ENCODE measurements at places on chromosomes 7 and 10.

- DNase-seq, result no peak
These were observed 32.5 kb downstream of the MXI1 start for GRCh38 chr10:110239892-110240291.

DNA sequence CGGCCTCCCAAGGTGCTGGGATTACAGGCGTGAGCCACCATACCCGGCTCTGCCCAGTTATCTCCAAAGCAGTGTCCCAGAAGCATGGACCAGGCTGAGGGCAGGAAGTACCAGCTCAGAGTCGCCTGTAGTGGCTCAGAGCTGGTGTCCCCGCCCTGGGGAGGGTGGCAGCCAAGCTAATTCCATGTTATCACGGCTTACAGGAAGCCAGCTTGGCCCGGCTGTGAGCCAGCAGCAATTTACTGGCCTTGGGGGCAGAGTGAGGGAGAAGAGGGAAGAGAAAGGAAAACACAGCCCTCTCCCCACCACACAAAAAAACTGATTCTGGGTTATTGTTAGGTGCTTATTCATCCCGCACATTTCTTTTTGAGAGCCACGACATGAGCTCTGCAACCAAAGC lies 88.1 kb downstream of the HIP1 start:
- DNase-seq, result no peak

GRCh38 chr10:16987206-16987621 lies 142.4 kb downstream of the CUBN start:
- DNase-seq, result no peak

DNA sequence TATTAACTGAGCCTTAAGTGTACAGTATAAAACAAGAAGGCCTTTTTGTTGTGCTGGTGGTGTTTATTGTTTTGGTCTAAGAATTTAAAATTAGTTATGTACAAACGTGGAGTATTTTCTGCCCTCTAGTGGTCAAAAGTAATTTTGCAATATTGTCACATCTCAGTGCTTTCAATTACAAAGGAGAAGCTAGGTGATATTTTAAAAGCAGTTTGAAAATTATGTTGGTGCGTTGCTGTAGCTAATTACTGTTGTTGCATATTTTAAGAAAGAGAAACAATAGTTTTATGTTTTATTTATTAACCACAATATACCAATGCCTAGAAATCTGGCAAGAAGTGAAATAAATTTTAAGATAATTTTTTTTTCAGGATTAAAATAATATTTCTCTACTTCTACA lies 11.4 kb downstream of the NPVF start:
- DNase-seq, result no peak

- no peak for DNase-seq
These were observed 369.5 kb downstream of the IPMK start for GRCh38 chr10:57898231-57898630.

DNA sequence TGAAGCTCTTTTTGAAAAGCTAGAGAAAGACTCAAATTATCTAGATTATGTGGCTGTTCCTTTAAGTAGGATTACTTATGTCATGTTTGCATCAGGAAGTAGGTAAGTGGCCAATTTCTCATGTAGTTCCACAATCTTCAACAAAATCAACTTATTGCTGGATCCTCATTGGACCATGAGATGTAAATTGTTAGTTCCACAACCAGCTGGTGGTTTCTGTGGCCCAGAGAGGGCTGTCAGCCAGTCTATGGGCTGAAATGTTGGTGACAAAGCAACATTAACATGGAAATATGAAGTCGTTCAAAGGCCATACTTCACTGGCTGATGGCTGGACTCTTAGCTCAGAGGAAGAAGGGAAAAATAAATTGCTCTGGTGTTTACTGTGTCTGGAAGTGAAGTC lies 157.9 kb downstream of the PLXDC2 start:
- DNase-seq, result no peak
